ENCODE measurements at places on chromosomes 12 and 14. TPM values are rescaled to one million over a fixed set of nuclear protein-coding genes. Genes with fewer than 3 reads are reported as not detected.

DNA sequence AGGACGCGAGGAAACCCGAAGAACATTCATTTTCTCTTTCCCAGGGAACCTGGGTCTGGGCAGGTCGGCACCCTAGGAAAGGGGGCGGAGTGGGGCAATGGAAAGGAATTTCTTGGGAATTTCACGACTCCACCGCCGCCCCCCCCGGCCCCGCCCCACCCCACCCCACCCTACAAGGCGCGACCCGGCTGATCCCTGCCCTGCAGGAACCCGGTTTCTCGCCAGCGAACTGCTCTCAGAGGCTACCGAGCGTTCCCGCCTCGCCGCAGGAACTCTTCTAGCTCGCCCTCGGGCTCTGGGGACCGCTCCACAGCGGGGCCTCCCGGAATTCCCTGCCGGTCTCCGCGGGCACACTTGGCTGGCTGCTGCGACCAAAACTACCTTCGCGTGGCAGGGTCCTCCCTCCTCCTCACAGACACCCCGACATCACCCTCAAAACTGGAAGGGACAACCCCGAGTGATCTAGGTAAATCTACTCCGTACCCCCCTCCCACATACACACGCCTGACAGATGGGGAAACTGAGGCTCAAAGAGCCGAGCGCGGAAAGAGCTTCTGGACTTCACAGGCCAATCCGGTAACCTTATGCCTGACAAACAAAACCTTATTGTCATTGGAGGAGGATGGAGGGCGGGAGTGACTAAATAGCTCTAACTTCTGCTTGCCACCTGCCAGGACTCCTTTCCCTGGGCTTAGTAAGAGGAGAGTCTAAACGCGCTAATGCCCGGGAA lies 785 bp upstream of the ACTN1 start:
- no peak for DNase-seq

GRCh38 chr12:115636546-115636945 lies 640.9 kb downstream of the MED13L start:
- DNase-seq: no peak

- DNase-seq: no peak
Measured at GRCh38 chr12:57046086-57046791, 3.7 kb downstream of the MYO1A start.

Gene TMEM106C
- 140 TPM for total RNA-seq

All from activated CD8-positive, alpha-beta T cell treated with anti-CD3 and anti-CD28 coated beads, Interleukin-2, amount 10 ng/mL, durations not matched to agents 7 days and 5 days (primary cell).